H54 (cell line): ENCODE measurements at places on chromosomes 11 and 22.

GRCh38 chr22:20302438-20303228 is 17.2 kb downstream of the DGCR6L start:
- no peak for DNase-seq

- no peak for DNase-seq
These were observed 106.7 kb downstream of the CCDC81 start for GRCh38 chr11:86481399-86481798.

GRCh38 chr11:64186492-64187165 is 658 bp downstream of the STIP1 start:
- DNase-seq: no peak

DNA sequence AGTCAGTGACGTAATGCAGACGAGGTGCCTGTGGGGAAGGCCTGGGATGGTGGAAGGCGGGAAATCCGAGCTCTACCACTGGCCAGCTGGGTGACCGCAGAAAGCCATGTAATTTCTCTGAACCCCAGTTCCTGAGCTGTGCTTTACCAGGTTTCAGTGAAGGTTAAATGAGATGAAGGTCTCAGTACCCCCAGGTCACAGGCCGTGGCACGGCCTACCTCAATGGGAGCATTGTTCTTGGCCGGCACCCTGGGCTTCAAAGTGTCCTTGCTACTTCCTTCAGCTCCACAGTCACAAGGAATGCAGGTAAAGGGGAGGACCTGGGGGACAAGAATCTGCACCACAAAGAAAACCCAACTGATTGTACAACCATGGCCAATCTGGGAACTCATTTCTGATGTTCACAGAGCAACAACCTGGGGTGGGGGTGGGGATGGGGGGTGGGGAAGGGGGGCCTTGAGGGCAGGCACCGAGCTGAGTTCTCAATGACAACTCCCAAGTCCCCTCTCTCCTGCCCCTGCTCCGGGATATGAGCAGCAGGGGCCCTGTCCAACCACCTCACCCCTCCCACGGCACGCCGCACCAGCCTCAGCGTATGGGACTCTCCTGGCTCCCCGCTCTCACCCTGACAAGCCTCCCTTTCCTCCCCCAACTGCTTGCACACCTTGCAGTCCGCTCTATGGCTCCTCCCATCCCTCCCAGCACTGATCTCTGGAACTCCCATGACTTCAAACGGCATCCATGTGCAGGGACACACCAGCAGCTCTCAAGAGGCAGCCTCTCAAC is 59.1 kb upstream of the ARFGAP3 start:
- no peak for DNase-seq

DNA sequence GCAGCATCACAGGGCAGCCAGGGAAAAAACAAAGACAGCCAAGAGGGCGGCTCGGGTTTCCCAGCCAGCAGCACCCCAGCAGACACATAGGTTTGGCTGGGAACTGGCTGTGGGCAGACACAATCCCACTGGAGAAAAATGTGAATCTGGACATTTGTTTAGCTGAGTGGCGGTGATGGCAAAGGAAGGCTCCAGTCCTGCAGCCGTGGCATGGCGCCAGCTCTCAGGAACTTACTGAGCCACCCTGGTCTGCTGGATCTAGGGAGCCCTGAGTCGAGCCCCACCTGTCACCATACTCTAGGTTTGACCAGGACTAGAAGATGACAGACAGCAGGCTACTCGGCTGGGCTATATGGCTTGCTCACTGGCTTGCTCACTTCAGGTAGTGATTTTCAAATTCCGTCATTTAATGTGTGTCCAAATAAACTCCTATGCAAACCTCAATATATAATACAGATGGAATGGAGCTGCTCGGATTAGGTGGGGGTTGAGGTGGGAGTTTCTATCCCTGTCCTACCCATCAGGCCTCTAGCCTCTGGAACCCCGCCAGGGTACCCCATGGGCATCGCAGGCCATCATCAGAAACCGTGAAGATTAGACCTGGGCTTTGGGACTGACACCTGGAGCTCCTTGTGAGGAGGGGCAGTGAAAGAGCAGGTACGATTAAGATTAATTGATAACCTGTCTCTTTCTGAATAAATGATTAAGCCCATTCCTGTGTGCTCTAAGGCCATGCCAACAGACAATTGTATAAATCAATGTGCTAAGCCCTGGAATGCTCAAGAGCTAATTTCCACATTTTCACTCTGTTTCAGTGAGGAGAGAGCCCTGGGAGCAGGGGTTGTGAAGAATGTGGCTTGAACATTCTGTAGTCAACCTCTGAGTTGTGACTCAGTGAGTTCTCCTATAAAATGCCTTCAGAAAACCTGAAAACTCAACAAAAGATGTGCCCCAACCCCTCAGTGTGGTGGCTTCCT is 42.5 kb downstream of the GALNT18 start:
- DNase-seq: no peak

GRCh38 chr11:34791780-34792542 is 124.2 kb downstream of the APIP start:
- no peak for DNase-seq

DNA sequence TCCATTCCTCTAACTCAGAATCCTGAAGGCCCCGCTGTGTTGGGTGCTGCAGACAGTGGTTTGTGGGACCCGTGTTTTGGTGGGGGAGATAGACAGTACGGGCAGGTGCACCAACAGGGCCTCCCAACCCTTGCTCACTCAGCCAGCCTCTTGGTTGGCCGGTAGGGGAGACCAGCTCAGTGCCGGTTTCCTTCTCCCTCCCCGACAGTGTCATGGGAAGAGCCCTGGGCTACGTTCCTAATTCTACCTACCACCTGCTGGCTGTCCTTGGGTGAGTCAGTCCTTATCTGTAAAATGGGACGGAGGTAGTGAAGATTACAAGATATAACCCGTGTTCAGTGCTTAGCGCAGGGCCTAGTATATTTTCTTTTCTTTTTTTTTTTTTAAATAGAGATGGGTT is 5.9 kb downstream of the TMEM134 start:
- DNase-seq: no peak

DNA sequence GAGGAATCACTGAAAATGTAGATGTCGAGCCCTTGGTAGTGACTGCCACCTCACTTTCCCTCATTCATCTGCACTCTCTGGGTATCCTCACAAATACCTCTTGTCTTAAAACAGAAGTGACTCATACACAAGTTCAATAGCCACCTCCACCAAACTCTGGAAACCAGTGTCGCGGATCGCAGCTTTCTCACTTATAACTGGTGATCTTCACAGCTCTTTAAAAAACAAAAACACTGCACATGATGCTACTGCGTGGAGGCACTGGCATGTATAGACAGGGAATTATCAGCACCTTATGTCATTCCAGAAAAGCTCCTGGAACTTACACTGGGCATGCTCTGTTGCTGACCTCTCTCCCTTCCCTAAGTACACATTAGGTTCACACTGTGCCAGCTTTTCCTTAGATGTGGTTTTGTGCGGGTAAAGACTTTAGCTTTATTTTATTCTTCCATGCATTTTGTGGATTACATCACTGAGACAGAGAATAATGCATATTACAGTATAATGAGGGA is 425.5 kb upstream of the CADM1 start:
- no peak for DNase-seq

DNA sequence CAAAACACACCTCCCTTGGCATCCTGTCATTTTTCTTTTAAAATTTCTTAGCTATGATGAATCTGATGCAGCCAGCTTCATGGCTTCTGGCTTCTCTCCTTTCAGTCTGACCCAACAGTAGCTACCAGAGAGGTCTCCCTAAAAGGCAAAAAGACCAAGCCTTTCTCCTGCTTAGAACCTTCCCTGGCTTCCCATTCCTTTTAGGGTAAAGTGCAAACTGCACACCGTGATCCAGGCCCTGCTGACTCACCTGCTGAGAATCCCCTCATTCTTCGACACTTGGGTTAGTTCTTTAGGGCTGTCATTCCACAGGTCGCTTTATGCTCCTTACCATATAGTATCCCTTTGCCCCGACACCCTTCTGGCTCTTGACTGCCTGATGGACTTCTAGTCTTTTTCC is 362.4 kb downstream of the MIAT start:
- DNase-seq: no peak

GRCh38 chr22:44586999-44587736 is 89.1 kb upstream of the RTL6 start:
- DNase-seq: no peak

GRCh38 chr22:48902001-48902869 is 925.4 kb downstream of the BRD1 start:
- DNase-seq: no peak

GRCh38 chr11:129711760-129712159 is 103.9 kb upstream of the TMEM45B start:
- DNase-seq: no peak

GRCh38 chr22:27198518-27199035 is 541.2 kb downstream of the MIAT start:
- no peak for DNase-seq

- no peak for DNase-seq
These were observed 305.7 kb downstream of the BLID start for GRCh38 chr11:121810291-121810690.

GRCh38 chr11:128146926-128147605 is 440.3 kb downstream of the ETS1 start:
- no peak for DNase-seq

- DNase-seq: peak; percentile 44
These were observed 37.1 kb downstream of the MCM5 start for GRCh38 chr22:35437049-35437448.

DNA sequence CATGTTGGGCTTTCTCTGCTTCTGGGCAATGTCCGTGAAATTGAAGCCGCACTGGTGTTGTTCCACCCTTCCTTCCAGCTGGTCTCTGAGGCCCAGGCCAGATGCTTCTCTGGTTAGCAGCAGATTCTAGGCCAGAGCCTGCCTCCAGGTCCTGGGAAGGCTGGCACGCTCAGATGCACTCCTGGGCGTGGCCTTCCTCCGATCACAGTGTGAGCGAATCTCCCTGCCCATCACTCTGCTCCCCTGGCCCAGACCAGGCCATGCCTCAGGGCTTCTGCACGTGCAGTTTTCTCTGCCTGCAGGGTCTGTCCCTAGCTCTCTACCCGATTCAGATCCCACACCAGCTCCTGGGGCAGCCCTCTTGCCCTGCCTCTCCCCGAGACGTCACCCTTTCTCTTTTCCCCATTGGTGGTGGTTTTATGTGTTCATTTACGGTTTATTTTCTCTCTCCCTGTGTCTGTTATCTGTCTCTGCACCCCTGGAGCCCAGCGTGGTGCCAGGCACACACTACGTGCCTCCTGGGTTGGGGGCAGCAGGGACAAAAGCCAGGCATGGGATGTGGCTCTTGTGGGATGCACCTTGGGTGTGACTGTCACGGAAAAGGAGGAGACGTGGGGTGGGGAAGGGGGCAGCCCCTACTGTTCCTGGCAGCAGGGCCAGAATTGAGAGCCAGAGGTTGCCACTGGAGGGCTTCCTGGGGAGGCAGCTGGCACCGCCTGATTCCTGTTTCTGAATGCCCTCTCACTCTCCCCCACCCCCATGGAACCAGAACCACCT is 66.0 kb downstream of the KCNQ1 start:
- DNase-seq: peak; percentile 0

GRCh38 chr11:64385945-64386704 is 27.2 kb downstream of the RPS6KA4 start:
- DNase-seq: peak; percentile 61

- DNase-seq: no peak
These were observed 8.1 kb upstream of the PANX2 start for GRCh38 chr22:50162391-50162956.

DNA sequence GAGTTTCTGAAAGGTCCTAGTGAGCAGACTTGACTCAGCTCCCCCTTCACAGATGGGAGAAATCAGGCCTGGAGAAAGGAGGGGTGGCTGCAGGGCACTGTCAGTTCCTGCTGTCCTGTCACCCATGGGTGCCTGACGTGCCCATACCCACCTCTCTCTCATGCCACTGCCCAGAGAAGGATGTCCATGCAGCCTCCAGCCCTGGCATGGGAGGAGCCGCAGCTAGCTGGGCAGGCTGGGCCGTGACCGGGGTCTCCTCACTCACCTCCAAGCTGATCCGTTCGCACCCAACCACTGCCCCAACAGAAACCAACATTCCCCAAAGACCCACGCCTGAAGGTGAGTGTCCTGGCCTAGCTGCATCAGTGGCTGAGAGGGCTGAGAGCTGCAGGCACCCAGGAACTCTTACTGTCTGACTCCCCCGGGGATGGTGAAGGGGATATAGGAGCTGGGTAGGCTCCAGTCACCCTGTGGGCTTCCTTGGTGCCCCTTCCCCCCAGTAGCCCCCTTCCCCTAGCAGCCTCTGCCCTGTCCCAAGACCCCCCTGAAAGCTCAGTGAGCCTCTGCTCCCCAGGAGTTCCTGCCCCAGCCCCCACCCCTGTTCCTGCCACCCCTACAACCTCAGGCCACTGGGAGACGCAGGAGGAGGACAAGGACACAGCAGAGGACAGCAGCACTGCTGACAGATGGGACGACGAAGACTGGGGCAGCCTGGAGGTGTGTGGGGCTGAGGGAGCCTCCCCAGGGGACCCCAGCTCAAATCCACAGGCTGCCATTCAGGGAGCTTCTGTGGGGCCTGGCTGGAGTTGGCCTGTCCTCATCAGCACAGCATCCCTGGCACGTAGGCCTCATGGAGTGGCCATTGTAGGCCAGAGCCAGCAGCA is 11.8 kb downstream of the SCYL1 start:
- DNase-seq: no peak

GRCh38 chr11:104581246-104581980 is 316.8 kb downstream of the CASP12 start:
- DNase-seq: no peak

DNA sequence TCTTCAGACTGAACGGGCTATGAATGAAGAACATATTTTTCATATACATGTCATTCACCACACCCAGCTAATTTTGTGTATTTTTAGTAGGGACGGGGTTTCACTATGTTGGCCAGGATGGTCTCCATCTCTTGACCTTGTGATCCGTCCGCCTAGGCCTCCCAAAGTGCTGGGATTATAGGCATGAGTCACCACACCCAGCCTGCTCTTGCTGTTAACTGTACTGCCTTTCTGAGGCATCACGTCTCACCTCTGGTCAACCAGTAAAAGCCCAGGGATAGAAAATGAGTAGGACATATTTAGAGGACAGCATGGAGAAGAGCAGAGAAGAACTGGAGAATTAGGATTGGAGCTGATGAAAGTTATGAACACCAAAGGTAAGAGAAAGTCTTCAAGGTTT is 55.6 kb downstream of the APOL3 start:
- DNase-seq: no peak

DNA sequence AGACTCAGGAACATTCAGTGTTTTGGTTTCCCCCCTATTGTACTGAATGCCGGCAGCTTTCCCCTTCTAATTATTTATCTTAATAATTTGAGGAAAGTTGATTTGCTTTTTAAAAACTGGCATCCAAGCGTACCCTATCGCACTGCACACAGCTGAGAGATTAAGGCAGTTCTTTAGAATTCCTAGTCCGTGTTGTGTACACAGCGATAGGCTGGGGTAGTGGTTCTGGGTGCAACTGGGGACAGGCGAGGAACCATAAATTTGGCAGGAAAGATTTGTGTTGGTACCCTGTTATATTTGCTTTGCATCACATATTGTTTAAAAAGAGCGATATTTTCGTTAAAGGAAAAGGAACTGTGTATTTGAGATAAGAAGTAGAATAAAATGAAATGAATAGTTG is 39.2 kb downstream of the PTPRJ start:
- DNase-seq: no peak

DNA sequence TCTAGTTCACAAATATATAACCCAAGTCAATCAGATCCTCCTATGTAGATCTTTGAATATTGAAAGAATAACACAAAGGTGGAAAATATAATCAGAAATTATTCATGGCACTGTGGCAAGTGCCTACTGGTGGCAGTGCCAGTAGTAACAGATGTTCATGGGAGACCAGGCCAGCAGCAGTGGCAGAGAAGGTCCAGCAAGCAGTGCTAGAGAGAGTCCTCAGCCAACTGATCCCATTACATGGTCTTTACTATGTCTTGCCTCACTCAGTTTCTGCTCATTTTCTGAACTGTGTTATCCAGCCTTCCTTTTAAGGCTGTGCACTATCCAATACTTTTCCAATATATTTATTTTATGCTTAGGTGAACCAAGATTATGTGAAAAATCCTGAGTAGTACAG is 124.9 kb downstream of the MRTFA start:
- DNase-seq: no peak
